ENCODE measurements at places on chromosomes 5 and 9.

DNA sequence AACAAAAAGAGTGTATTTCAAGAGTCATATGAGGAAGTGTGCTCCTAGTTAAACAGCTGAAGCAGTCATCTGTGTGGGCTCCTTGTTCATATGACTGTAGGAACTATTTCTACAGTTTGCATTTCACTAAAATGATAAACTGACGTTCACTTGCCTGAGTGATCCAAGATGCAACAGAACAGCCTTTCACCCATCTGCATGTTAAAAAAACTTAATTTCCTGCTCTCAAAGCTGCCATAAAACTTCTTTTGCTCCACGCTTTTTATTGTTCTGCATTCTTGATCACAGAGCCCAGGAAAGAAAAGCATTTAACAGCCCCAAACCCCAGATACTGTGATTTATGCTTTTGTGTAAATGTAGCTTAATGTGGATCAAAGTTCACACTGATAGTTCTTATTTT lies 43.9 kb downstream of the ZNF608 start:
- no peak for DNase-seq

- DNase-seq = no peak
These were observed 311.6 kb upstream of the CLINT1 start for GRCh38 chr5:158170534-158170933.

DNA sequence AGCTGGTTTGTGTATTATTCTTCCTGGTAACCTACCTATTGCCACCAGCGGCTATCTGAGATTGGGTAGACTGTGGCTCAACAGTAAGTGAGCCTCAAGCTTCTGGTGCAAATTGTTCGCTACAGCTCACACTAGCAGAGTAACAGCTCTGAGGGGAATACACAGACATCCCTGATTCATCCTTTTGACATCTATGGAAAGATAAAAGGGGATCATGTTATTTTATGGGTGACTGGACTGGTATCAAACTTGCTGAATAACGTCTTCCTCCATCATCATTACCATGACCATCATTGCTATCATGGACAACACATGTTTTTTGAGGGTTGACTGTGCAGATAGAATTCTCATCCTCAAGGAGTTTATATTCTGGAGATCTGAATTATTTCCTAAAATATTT lies 129.6 kb downstream of the PIK3R1 start:
- no peak for DNase-seq

DNA sequence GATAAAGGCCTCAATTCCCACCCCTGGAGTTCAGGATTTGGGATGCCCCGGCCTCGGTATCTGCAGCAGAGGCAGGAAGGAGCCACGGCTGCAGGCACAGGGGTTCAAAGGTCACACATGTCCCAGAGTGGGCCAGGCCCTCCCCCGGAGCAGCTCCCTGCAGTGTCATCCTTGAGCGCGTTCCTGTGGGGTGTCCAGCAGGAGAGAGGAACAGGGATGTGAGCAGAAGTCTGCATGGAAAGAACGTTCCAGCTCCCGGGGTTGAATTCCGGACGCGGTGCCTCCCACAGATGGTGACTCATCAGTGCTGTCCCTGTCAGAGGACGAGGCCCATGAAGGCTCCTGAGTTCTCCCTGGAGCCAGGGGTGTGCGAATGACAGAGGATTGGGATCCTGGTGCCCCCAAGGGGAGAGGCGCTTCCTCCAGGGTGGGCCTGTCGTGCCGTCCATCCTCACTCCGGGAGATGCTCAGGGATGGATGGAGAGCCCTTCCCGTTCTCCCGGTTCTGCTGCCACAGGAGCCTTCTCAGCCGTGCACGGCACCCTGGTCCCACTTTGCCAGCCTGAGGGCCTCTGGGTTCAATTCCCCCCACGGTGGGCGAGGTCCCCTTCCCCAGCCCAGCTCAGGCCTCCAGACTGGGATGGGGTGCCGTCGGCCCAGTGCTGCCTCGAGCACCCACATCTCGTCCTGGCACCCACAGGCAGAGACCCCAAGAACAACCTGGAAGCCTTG lies 3.1 kb downstream of the LCN1 start:
- DNase-seq = no peak

DNA sequence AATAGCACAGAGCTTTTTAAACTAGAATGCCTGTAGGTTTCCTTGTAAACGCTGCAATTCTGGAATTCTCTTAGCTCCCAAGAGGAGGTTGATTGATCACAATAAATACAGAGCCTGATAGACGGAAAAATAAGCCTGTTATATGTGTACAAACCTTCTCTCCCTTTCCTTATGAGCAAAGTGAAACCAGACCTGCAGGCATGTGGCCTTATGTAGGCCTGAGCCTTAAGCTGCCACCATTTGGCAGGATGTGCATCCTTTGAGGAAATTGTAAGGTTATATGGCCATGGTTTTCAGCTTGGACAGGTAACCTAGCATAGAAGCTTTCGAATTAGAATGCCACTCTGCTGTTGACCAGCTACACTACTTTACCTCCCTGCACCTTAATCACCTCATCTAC lies 49.1 kb downstream of the PRKACG start:
- DNase-seq = no peak

GRCh38 chr9:35085078-35085477 lies 5.3 kb upstream of the FANCG start:
- DNase-seq = no peak

DNA sequence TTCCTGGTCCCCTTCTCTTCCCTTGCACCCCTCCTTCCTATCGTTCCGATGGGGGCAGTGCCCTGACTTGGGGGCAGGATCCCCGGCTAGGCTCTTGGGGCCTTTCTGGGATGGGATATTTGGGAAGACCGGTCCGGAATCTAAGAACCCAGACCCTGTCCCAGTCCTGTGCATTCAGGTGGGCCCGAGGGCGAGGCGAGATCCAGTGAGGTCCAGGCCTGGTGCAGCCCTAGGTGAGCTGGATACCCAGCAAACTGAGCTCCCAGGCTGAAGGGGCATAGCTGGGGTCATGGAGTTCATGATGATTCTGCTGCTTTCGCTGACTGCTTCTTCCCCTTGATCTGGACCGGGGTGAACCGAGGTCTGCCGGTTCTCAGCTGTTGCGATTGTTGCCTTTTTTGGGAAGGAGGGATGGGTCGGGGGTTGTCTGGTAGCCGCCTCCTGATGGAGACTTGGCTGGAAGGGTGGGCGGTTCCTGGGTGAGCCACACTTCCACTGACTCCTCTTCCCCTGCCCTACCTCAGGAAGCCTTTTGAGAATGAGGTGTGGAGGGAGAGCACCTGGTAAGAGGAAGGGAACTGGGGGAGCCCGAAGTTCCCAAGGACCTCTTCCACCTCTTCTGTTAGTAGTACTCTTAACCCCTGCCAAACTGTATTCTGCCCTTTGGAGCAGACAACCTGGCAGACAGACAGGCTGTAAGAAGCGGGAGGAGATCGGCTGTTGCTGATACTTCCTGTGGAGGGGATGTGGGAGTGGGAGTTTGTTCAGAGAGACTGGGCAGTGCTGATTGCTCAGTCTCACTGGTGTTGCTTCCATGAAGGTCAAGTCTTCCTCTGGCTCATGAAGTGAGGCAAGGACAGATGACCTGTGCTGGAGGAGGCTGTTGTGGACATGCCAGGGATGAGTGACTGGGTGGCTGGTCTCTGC lies 1.0 kb downstream of the LRRC8A start:
- no peak for DNase-seq

GRCh38 chr5:110335361-110336066 lies 391.0 kb downstream of the TMEM232 start:
- no peak for DNase-seq

Data from substantia nigra (tissue), 51 donors.